ENCODE measurements at places on chromosomes 13 and 19. TPM values are rescaled to one million over a fixed set of nuclear protein-coding genes. Genes with fewer than 3 reads are reported as not detected.

The KLK3 gene
- total RNA-seq: not detected

The SLC1A6 gene
- not detected for total RNA-seq

The KBTBD7 gene
- total RNA-seq: 2.1 TPM

The OBI1 gene
- total RNA-seq: 7.8 TPM

The OLFM4 gene
- total RNA-seq: not detected

The ZNF415 gene
- total RNA-seq: 1.3 TPM

DNA sequence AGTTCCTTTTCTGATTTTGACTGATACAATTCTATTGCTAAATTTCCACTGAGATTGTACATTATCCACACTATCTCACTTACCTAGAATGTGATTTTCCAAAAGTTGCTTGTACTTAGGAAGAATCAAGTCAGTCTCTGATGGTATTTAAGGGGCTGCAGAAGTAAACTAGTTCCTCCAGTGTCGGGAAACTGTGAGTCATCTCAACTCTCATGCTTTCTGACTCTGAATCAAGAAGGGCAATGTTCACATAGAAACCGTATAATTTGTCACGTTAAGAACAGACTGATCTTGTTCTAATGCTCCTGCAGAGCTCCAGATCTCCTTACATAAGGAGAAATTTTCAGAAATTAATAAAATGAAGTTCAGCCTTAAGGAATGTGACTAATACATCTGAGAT is 369.3 kb downstream of the KLF5 start:
- H3K36me3 ChIP-seq: no peaks in the 10 kb centered on the region
- H3K27me3 ChIP-seq: no peaks in the 10 kb centered on the region
- no peaks in the 10 kb centered on the region for H3K4me1 ChIP-seq
- H3K27ac ChIP-seq: no peak overlapping the region
- no peak for DNase-seq

- no peak overlapping the region for H3K27ac ChIP-seq
- DNase-seq: no peak
- H3K27me3 ChIP-seq: no peaks in the 10 kb centered on the region
- no peaks in the 10 kb centered on the region for H3K4me1 ChIP-seq
- H3K36me3 ChIP-seq: no peaks in the 10 kb centered on the region
- no peak overlapping the region for H3K4me3 ChIP-seq
These were observed 522.0 kb upstream of the ATXN8OS start for GRCh38 chr13:69585656-69586055.

- H3K4me1 ChIP-seq: peaks cover 6% of the 10 kb centered on the region
- H3K27me3 ChIP-seq: no peaks in the 10 kb centered on the region
- H3K36me3 ChIP-seq: no peaks in the 10 kb centered on the region
- DNase-seq: peak; percentile 57
These were observed 227.2 kb downstream of the FOXO1 start for GRCh38 chr13:40438999-40439797.

- H3K36me3 ChIP-seq: peaks cover 4% of the 10 kb centered on the region
- no peak for DNase-seq
- H3K4me3 ChIP-seq: no peak overlapping the region
- H3K27ac ChIP-seq: no peak overlapping the region
- H3K4me1 ChIP-seq: no peaks in the 10 kb centered on the region
- no peaks in the 10 kb centered on the region for H3K27me3 ChIP-seq
These were observed 7.2 kb downstream of the GARRE1 start for GRCh38 chr19:34261334-34262109.

- H3K4me3 ChIP-seq: no peak overlapping the region
- no peak for DNase-seq
- H3K27me3 ChIP-seq: no peaks in the 10 kb centered on the region
- no peaks in the 10 kb centered on the region for H3K4me1 ChIP-seq
- no peak overlapping the region for H3K27ac ChIP-seq
These were observed 178.0 kb downstream of the OXGR1 start for GRCh38 chr13:96816261-96816660.

DNA sequence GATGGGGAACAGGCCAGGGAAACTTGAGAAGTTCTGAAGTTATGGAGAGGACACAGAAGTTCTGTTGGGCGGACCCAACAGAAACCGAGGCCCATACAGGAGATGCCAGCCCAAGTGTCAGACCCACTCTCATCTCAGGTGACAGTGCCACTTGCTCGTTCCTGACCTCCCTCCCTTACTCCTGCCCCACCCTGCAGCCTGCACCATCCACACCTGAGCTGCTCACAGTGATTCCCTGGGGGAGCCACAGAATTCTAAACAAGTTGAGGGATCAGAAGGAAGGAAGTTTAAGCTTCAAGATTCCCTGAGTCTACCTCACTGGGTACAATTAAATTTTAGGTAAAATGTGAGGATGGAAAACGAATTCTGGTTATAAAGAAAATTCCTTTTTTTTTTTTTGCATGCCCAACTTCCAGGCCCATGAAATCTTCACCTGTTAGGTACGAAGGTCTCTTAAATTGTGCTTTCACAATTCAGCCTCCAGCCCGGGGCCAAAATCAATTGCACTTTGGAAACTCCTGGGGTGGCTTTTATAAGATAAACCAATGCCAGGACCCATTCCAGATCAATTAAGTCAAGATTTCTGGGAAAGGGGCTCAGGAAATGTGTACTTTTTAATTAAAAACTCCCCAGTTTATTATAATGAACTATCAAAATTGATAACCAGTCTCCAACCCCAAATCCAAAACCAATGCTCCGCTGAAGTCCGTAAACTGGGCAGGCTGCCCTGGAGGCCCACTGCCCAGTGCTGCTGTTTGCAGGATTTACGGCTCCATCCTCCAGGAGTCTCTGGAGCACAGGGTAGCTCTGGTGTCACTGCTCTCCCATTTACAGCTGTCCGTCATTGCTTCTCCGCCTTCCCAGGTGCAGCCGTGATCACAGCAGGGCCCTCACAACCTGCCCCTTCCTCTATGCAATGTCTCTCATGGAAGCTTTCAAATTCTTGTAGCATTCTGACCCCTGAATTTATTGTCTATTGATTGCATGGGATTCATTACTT is 643.5 kb downstream of the UQCRFS1 start:
- DNase-seq: no peak
- H3K4me1 ChIP-seq: peaks cover 5% of the 10 kb centered on the region
- H3K4me3 ChIP-seq: no peak overlapping the region
- no peaks in the 10 kb centered on the region for H3K36me3 ChIP-seq
- no peak overlapping the region for H3K27ac ChIP-seq

GRCh38 chr19:7480222-7480969 is 8.4 kb downstream of the PEX11G start:
- H3K36me3 ChIP-seq: no peaks in the 10 kb centered on the region
- DNase-seq: no peak
- no peaks in the 10 kb centered on the region for H3K27me3 ChIP-seq
- no peak overlapping the region for H3K27ac ChIP-seq
- no peak overlapping the region for H3K4me3 ChIP-seq
